ENCODE measurements at places on chromosomes 11 and 22. TPM values are rescaled to one million over a fixed set of nuclear protein-coding genes. Genes with fewer than 3 reads are reported as not detected.
A peak's percentile ranks its signal among the peaks of the same experiment; 100 is the strongest.

GRCh38 chr11:117202386-117203068, 3.4 kb downstream of the TAGLN start:
- no peak for DNase-seq

DNA sequence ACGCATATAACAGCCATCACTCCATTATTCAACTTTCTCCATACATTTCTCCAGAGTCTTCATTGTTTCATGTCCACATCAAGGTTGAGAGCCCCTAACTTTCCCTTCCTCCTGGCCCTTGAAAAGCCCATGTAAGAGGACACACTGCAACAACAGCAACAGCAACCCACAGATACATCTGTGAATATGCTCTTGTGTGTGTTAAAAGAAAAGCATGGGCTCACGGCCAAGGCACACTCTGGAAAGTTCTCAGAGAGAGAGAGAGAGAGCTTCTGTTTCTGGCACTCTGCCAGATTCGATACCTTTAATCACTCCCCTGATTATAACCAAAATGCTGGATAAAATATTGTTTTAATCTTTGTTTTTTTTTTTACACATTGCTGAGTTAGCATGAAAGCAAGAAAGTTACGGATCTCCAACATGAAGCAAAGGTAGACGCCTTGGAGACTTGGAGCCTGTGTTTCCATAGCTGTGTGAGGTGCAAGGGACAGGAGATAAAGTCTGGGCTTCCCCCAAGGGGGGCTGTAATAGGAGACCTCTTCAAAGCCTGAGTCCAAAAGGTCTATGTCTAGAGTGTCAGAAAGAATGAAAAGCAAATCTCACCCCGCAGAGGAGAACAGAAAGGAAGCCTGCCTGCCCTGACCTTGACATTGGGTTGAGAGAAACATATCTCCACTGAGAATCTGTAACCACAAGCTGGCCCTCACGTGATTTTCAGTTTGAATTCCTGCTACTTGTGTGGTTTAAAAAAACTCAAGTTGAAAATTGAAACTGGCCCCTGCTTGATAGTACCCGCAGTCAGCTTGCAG, 33.7 kb upstream of the MPPED1 start:
- DNase-seq = no peak

SLC25A18 gene
- not detected for total RNA-seq

TALDO1 gene
- total RNA-seq = 140 TPM

- peak; percentile 21 for DNase-seq
Measured at GRCh38 chr11:45260071-45260470, 26.1 kb downstream of the SYT13 start.

GRCh38 chr11:121341609-121342008, 49.0 kb downstream of the SC5D start:
- DNase-seq = no peak

- no peak for DNase-seq
Measured at GRCh38 chr11:61406991-61407728, 14.8 kb downstream of the TMEM216 start.

DNA sequence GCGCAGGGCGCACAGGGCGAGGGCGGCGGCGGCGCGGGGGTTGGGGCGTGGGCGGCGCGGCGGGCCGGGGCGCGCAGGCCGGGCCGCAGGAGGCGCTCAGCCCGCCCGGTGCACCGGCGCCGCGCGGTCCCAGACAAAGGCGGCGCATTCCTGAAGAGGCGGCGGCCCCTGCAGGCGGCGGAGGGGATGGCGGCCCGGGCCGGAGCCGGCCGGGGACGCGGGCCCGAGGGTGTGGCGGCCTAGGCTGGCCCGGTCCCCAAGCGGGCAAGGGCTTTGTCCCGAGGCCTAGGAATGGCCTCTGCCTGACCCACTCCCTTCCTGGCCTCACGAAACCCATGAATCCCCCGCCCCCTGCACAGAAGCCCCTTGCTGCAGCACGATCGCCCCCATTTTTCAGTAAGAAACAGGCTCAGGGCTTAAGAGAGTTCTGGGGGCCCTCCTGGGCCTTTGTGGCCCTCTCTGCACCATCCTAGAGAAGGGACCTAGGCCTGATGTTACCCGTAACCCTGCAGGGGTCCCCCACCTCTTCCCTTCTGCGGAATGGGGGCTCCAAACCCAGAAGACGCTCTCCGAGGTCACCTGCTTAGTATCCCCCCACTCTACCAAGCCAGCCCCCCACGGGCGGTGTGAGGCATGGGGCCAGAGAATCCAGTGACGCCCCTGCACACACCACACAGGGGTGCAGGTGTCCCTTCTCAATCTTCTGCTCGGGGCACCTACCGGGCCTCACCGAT, at the start of gene RTN4R:
Gene RTN4R (minus strand): TSS at position 40 of the 734 bp plus-strand sequence. CDS start 226 bp downstream, outside the sequence.
- DNase-seq = peak; percentile 41

- peak; percentile 39 for DNase-seq
Measured at GRCh38 chr11:36672815-36673450, 74.9 kb upstream of the RAG2 start.

- no peak for DNase-seq
Measured at GRCh38 chr11:106917973-106918372, 100.3 kb downstream of the GUCY1A2 start.

GRCh38 chr22:42863349-42863961, 6.4 kb upstream of the ARFGAP3 start:
- DNase-seq = peak; percentile 85

DNA sequence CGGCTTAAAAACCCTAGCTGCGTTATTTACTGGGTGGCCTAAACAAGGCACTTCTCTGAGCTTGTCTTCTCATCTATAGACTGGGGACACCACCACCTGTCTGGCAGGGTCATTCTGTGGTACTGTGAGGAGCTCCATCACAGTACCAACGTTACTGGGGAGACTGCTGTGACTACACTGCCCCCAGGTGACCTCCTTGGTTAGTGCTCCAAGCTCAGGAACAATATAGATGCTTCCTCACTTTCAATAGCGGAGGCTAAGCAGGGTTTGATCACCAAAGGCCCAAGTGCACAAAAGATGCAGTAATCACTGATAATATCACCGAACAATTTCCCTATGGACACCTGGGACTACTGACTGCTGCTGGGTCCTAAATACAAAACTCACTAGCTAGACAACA, 18.8 kb downstream of the PRPF19 start:
- DNase-seq = peak; percentile 29

WNT7B gene
- 0.56 TPM for total RNA-seq

OR4A16 gene
- not detected for total RNA-seq

CLMP gene
- 175 TPM for total RNA-seq

GRCh38 chr11:64714666-64715065, 8.3 kb downstream of the NRXN2 start:
- DNase-seq = no peak

DNA sequence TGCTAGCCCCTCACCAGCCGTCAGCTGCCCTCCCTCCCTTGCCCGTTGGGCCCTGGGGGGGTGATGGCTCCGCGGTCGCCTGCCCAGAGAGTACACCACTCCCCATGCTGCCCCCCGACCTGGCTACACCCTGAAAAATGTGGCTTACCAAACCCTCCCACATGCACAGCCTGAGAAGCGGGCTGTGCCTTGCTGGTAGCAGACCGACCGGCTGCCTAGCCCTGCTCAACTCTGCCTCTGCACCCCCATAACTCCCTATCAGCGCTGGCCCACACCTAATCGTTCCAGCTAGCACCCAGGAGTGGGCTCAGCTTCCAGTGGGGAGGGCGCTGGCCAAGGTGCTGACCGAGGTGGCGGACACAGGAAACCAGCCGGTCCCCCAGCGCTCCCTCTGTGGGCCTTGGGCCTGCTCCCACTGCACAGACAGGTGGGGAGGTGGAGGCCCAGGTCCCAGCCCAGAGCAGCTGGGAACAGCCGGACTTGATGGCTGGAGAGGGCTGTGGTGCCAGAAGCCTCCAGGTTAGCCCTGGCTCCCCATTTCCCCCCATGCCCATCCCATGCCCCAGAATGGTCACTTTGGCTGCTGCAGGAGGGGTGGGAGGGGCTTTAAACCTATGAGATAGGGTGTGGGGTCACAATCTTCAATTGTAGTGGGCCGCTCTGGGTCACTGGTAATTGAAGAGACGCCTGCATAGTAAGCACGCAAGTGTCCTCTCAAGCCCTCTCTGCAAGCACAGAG, 32.1 kb upstream of the PRODH start:
- no peak for DNase-seq

DNA sequence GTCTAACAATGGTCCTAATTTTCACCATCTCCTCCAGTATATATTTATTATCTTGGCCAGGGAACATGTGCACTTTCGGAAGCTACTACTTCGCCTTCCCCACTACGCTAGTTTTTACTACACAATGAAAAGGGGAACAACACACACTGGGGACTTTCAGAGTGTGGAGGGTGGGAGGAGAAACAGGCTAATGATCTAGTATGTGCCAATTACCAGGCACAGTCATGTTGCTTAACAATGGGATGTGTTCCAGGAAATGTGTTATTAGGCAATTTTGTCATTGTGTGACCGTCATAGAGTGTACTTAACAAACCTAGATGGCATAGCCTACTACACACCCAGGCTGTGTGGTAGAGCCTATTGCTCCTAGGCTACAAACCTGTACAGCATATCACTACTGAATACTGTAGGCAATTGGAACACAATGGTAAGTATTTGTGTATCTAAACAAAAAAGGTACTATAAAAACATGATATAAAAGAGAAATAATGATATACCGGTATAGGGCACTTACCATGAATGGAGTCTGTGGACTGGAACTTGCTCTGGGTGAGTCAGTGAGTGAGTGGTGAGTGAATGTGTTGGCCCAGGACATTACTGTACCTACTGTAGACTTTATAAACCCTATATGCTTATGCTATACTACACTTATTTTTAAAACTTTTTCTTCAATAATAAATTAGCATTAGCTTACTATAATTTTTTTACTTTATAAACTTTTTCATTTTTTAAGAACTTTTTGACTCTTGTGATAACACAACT, 20.1 kb upstream of the CUL5 start:
- DNase-seq = peak; percentile 10

DNA sequence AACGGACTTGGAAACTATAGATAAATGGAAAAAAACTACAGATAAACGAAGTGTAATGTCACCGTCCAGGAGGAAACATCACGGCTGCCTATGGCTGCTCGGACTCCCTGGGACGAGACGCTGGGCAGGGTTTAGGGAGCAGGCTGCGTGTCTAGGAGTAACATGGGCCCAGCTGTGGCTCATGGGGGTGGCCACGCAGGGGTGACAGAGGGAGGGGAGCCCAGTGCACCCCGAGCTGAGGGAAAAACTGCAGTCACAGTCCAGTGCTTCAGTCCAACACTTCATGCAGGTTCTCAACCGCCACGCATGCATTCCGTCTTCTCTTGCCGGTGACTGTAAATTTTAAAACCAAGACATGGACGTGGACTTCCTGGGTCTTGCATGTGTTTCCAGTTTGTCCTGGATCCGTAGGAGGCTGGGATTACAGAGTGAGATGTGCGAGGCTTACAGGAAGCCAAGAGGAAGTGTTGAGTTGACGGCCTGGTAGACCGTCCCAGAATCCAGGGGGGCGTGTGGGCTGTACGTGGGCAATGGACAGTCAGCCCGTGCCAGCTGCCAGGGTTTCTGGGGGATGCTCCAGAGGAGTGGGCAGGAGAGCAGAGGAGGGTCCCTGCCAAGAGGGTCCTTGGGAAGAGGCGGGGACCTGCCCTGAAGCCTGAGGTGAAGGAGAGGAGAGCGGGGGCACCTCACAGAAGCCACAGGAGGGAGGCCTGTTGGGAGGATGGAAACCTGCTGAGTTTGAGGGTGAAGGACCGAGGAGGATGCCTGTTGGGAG, 691.4 kb downstream of the BRD1 start:
- DNase-seq = no peak

MPEG1 gene
- not detected for total RNA-seq

ADAMTS8 gene
- total RNA-seq = 0.17 TPM

OR52I1 gene
- not detected for total RNA-seq

DNA sequence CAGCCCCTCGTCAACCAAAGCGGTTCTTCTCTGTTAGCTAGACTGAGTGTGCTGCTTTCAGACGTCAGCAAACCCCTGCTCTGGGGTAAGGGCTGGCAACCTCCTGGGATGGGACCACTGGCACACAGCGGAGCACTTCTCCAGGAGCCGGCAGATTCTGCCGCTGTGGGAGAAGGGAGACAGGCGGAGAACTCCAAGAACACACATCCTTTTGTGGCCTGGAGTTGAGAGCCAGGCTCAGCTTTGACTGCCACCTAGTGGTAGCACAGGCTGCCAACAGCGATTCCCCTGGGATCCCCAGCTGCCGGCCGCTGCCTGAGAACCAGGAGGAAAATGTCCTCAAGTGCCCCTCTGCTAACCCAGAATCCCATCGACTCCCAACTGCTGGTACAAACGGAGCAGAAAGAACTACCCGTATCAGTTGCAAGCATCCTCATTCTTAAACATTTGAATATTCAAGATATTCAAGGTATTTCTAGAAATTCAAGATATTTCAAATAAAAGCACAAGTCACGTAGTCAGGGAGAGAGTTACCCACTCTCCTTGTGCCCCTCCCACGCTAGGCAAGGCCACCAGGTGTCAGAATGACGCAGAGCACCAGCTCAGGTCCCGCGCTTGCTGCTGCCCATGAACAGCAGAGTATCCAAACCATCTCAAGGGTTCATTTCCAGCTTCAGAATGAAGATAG, 4.9 kb downstream of the LTO1 start:
- peak; percentile 63 for DNase-seq

DNA sequence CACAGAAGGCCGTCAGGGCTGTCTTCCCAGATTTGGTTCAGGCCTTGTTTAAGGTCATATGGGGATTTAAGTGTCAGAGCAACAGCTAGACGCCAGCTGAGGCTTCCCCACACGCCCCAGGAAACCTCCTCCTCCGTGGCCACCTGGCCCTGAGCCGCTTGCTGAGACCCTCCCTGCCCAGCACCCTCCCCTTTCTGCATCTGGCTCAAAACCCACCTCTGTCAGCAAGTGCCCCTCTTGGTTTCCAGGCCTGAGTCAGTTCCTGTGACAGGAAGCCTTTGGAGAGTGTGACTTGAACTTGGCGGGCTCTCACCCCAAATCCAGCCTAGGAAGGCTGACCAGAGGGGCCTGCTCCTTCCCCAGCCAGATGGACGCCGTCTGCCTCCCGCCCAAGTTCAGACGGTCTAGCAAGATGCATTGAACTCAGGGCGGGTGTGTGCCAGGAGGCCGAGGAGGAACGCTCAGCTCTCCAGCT, 561 bp downstream of the FXYD2 start:
- no peak for DNase-seq

DNA sequence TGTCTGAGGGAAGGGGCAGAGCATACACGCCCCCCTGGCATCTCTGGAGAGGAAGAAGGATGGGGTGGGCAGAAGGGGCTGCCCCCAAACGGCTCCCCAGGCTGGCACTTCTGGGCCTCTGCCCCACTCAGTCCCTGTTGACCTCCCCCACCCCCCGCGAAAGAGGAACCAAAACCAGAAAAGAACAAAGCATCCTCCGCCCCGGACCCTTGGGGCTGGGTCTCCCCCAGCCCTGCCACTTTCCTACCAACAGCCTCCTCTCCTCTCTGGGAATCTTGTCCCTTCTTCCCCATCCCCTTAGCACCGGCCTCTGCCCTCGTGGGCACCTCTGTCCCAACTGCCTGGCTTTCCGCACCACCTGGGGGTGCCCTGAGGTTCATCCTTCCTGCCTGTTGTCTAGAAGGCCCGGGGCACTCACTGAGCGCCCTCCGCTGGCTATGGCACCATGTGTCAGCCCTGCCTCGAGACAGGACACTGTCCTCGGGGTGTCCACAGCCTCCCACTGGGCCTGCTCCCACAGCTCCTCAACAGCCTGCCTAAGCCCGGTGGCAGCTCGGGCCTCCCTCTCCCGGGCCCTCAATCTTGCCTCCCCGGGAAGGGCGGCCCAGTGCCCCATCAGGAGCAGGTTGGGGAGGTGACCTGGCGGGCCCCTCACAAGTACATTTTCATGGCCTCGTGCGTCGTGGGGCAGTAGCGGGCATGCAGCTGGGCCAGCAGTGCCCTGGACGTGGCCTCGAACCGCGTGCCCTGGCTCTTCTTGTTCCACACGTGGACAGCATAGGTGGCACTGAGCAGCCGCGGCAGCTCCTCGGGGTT, 28.2 kb downstream of the A4GALT start:
- DNase-seq = no peak

- DNase-seq = no peak
Measured at GRCh38 chr11:134267966-134268365, 8.2 kb upstream of the GLB1L3 start.
